ENCODE measurements at places on chromosomes 5 and 9. TPM values are rescaled to one million over a fixed set of nuclear protein-coding genes. Genes with fewer than 3 reads are reported as not detected.
A peak's percentile ranks its signal among the peaks of the same experiment; 100 is the strongest.

GRCh38 chr9:98994172-98995058, 50.7 kb downstream of the COL15A1 start:
- H3K27ac ChIP-seq: no peak overlapping the region
- no peaks in the 10 kb centered on the region for H3K27me3 ChIP-seq
- peak; percentile 74 for DNase-seq
- peaks cover 52% of the 10 kb centered on the region for H3K4me1 ChIP-seq
- H3K36me3 ChIP-seq: no peaks in the 10 kb centered on the region
- no peak overlapping the region for H3K4me3 ChIP-seq

- H3K4me1 ChIP-seq: peaks cover 54% of the 10 kb centered on the region
- H3K27me3 ChIP-seq: no peaks in the 10 kb centered on the region
- DNase-seq: no peak
- peak within 1 kb of the TSS; percentile 97 for H3K4me3 ChIP-seq
- peak within 1 kb of the TSS; percentile 86 for H3K27ac ChIP-seq
These were observed at the start of gene WDR5 for GRCh38 chr9:134135343-134136117. TSS of gene WDR5 (plus strand) at chr9:134136082. CDS start at chr9:134139878, 3,796 bp downstream.

DNA sequence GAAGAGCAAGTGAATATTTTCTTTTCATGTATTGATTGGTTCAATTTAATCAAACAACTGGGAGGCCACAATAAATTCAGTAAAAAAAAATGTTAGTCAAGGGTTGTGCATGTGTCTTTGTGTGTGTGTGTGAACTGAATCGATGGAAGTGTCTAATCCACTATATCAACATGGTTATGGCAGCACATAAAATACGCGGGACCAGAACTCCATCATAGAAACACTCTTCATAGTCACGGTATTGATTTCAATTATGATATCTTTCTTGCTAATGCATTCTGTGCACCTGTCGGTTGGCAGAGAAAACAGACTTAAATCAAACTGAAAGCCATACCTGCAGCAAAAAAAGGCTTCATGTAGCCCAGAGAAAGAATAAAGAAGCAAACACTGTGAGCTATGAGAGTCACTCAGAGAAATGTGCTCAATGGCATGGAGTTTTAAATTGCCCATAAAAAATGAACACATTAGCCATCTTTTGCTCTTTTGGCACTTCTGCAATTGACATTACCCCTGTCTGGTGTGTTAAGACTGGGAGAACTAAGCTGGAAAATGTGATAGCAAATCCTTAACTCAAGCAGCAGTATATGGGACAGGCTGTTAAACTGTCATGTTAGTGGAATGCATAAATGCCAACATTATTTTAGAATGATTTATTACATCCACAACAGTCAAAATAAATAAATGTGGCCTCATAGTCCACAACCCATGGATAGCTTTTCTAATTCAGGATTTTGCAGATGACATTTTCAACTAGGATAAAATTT, 642.4 kb upstream of the C9orf72 start:
- no peak for DNase-seq
- no peak overlapping the region for H3K4me3 ChIP-seq
- H3K36me3 ChIP-seq: no peaks in the 10 kb centered on the region
- H3K4me1 ChIP-seq: no peaks in the 10 kb centered on the region
- no peaks in the 10 kb centered on the region for H3K27me3 ChIP-seq

- H3K4me3 ChIP-seq: no peak overlapping the region
- no peak overlapping the region for H3K27ac ChIP-seq
- H3K4me1 ChIP-seq: peaks cover 54% of the 10 kb centered on the region
- H3K27me3 ChIP-seq: no peaks in the 10 kb centered on the region
- no peak for DNase-seq
These were observed 55.5 kb upstream of the GOLPH3 start for GRCh38 chr5:32229586-32229985.

DNA sequence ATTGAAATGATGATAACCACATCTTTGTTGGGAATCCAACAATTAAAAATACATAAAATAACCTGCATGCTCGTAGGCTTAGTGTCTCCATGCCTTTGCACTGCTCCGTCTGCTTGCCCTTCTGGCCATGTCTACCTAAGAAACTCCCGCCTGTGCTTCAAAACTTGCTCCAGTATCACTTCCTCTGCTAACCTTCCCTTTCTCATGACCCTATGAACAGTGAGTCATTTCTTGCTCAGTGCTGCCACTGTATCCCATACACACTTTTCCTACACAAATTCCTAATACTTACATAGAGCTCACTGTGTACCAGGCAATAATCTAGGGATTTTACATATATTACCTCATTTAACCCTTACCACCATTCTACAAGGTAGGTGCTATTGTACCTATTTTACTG, 33.5 kb downstream of the TMEM245 start:
- no peak overlapping the region for H3K27ac ChIP-seq
- no peaks in the 10 kb centered on the region for H3K36me3 ChIP-seq
- H3K4me3 ChIP-seq: no peak overlapping the region
- H3K27me3 ChIP-seq: no peaks in the 10 kb centered on the region
- H3K4me1 ChIP-seq: no peaks in the 10 kb centered on the region

Gene PDZD2
- total RNA-seq: 42.7 TPM

GRCh38 chr9:97311798-97312500, 4.5 kb downstream of the CCDC180 start:
- DNase-seq: no peak
- peaks cover 7% of the 10 kb centered on the region for H3K4me1 ChIP-seq
- H3K4me3 ChIP-seq: no peak overlapping the region
- H3K27me3 ChIP-seq: no peaks in the 10 kb centered on the region
- no peaks in the 10 kb centered on the region for H3K36me3 ChIP-seq
- H3K27ac ChIP-seq: no peak overlapping the region

- H3K27ac ChIP-seq: no peak overlapping the region
- H3K27me3 ChIP-seq: no peaks in the 10 kb centered on the region
- H3K36me3 ChIP-seq: no peaks in the 10 kb centered on the region
- H3K4me1 ChIP-seq: no peaks in the 10 kb centered on the region
- DNase-seq: no peak
These were observed 229.6 kb upstream of the DAP start for GRCh38 chr5:10990634-10991033.

GRCh38 chr5:62937661-62938558, 359.3 kb downstream of the LRRC70 start:
- no peak overlapping the region for H3K27ac ChIP-seq
- no peak overlapping the region for H3K4me3 ChIP-seq
- no peaks in the 10 kb centered on the region for H3K4me1 ChIP-seq
- no peaks in the 10 kb centered on the region for H3K36me3 ChIP-seq
- no peak for DNase-seq
- no peaks in the 10 kb centered on the region for H3K27me3 ChIP-seq

Gene LCN6
- 17.9 TPM for total RNA-seq

DNA sequence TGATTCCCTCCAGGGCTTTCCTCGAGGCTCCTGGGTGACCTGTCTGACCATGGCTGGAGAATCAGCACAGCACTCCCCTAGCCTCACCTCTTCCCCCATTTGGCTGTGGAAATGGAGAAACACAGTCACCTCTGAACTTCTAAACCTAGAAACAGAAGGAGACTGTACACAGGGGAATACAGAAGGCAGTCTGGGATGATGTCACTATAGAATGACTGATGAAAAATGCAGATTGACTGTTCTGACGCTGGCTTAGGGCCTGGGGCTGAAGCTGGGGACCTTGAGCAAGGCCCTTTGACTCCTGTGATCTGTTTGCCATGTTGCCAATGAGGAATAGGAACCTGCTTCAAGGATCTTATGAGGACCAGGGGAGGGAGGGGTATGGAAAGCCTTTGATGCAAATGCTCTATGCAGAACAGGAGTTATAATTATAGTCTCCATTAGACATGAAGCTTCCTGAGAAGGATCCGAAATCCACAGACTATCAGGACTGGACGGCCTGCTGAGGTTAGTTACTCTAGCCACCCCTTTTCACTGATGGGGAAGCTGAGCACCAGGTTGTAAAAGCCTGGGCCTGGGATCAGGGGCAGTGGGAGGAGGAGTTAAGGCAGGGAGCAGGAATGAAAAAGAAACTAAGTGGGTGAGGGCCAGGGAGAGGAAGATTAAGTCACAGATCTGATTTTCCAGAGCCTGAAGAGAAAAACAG, 24.4 kb upstream of the ANXA6 start:
- no peak for DNase-seq
- peaks cover 18% of the 10 kb centered on the region for H3K36me3 ChIP-seq
- H3K4me1 ChIP-seq: no peaks in the 10 kb centered on the region
- H3K27me3 ChIP-seq: no peaks in the 10 kb centered on the region
- H3K27ac ChIP-seq: no peak overlapping the region

DNA sequence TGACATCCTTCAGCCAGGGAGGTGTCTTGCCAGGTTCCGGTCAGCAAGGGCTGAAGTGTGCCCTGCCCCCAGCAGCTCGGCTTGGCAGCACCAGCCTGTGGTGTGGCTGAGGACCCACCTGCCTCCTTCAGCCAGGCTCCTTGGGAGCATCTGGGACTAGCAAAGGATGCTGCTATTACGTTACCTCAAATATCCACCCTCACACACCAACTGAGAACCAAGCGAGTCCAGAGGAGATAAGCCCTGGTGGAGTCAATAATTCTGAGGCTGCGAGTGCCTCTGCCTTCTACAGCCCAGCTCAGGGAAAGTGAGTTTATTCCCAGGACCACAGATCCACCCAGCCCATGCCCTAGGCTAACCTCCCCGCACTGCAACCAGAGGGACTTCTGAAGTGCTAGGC, 57.1 kb upstream of the FSTL4 start:
- H3K27ac ChIP-seq: no peak overlapping the region
- no peaks in the 10 kb centered on the region for H3K4me1 ChIP-seq
- no peaks in the 10 kb centered on the region for H3K36me3 ChIP-seq

Gene ADAMTS6
- total RNA-seq: 1.5 TPM

Gene ITGA1
- 42.7 TPM for total RNA-seq

- no peaks in the 10 kb centered on the region for H3K36me3 ChIP-seq
- H3K4me1 ChIP-seq: no peaks in the 10 kb centered on the region
- no peak for DNase-seq
- no peaks in the 10 kb centered on the region for H3K27me3 ChIP-seq
- H3K27ac ChIP-seq: no peak overlapping the region
These were observed 3.7 kb downstream of the C9 start for GRCh38 chr5:39360471-39361111.

Gene AQP3
- total RNA-seq: 868 TPM

DNA sequence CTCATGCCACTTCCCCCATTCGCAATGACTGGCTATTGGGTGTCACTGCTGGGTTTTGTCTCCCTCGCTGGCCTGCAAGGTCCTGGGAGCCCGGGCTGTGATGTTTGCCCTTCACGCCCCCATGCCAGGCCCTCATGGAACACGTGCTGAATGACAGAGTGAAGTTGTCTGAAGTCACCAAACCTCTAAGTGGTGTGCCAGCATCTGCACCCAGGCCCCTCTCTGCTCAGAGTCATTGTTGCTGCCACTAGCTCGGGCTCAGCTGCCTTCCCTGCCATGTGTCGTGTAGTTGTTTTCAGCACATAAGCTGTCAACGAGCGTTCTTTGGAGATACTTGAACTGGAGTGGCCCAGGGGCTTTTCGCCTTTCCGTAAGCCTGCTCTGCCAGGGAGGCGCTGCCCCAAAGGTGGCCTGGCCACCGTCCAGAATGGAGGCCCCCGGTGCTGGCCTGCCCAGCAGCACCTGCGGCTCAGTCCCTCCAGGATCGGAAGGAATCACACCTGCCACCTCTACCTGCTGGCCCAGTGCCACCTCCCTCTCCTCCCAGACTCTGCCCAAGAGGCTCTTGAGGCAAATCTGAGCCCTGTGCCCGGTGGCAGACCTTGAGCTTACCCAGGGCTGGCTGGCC, 250.1 kb downstream of the PBX3 start:
- H3K4me1 ChIP-seq: no peaks in the 10 kb centered on the region
- DNase-seq: no peak
- no peaks in the 10 kb centered on the region for H3K27me3 ChIP-seq
- H3K27ac ChIP-seq: no peak overlapping the region
- no peak overlapping the region for H3K4me3 ChIP-seq

DNA sequence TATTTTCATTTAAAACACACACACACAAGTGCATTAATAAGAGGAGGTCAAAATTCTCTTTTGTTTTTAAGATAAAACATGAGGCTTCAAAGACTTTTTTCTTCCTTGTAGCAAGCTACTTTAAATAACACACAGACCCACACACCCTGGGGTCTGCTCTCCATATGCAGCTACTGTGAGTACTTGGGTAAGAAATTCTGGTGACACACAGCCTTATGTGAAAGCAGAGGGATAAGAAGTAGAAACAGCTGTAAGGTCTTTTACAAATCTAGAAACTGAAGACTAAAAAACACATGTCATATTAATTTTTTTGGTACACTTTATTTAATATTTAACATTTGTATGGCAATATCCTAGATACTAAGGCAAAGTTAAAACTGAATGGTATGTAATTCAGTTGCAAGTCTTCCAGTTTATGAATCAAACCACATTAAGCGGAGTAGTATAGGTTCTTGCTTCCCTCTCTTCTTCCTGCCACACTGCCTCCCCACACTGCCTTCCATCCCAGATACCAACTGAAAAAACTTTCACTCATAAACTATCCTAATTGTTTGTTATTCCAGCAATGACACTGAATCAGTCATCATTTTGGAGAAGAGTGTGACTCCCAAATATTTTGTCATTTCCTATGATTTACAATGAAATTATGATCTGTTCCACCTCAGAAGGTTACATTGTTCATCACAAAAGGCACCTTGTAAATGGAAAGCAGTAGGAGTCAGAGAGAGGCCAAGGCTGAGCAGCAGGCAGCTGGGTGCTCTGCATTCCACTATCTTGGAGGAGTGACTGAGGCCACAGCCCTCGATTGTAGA, 92.0 kb downstream of the PLCXD3 start:
- no peak for DNase-seq
- no peak overlapping the region for H3K27ac ChIP-seq

Gene NIM1K
- total RNA-seq: not detected

Gene REEP5
- total RNA-seq: 89.1 TPM

DNA sequence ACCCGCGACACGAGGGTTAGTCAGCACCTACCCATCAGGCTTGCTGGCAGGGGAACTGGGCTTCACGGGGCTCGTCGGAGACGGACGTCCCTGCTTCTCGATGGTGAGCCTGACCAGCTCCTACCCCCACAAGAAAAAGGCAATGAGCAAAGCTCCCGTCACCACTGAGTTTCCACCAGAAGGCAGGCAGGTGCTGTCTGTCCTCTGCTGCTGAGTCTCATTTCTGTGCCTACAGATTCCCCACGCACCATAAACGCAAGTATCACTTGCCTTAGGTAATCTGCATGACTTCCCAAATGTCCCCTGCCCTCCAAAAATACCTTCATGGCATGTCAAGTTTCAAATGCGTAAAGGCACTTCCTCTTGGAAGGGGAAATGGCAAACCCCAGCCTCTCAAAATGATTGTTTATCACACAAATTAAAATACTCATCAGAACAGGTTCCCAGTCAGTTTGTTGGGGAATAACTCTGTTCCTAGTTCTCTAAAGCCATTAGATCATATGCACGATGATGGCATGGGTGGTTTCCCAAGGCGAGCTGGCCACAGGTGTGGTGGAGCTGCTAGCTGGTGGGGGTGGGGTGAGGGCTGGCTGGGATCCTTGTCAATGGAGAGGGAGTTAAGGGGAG, 85.0 kb downstream of the PRRT1B start:
- DNase-seq: no peak
- H3K27me3 ChIP-seq: no peaks in the 10 kb centered on the region
- no peaks in the 10 kb centered on the region for H3K36me3 ChIP-seq
- no peak overlapping the region for H3K27ac ChIP-seq

GRCh38 chr5:171675511-171675910, 110.1 kb upstream of the SMIM23 start:
- no peaks in the 10 kb centered on the region for H3K36me3 ChIP-seq
- H3K4me3 ChIP-seq: no peak overlapping the region
- no peaks in the 10 kb centered on the region for H3K4me1 ChIP-seq
- H3K27me3 ChIP-seq: no peaks in the 10 kb centered on the region

- no peaks in the 10 kb centered on the region for H3K36me3 ChIP-seq
- H3K27ac ChIP-seq: no peak overlapping the region
- no peaks in the 10 kb centered on the region for H3K27me3 ChIP-seq
- H3K4me3 ChIP-seq: no peak overlapping the region
- H3K4me1 ChIP-seq: no peaks in the 10 kb centered on the region
- DNase-seq: no peak
These were observed 479.4 kb downstream of the NR2F1-AS1 start for GRCh38 chr5:93101661-93102060.

Gene RNF183
- not detected for total RNA-seq
